ENCODE measurements at places on chromosomes 16 and 17.

- DNase-seq = no peak
These were observed 19.3 kb downstream of the CDH1 start for GRCh38 chr16:68756239-68756915.

DNA sequence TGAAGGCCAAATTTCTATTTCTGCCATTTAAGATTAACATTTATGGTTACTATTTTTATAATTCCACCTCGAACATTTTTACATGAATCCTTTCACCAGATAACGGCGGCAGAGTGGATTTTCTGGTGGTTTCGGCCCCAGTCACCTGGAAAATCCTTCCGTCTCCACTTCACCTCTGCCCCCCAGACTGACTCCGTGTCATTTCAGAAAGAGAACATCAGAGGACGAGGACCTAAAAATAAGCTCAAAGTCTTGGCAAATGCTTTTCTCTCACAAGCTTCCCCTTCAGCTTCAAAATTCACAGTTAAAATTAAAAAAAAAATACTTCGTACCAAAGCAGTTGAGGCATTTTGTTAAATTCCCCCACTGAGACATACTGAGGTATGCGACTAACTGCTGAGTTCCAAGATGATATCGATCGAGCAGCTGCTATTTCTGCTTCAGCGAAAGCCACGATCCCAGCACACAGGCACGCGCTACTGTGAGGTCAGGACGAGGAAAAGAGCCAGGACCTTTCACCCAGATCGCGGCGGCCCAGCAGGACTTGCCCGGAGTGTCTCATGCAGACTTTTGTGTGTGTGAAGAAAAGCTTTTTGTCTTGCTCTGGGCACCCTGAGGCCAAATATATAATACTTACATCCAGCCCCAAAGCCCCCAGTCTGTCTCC is 36.8 kb downstream of the ASPA start:
- DNase-seq = no peak

GRCh38 chr17:74605361-74605760 is 13.3 kb upstream of the CD300LD start:
- DNase-seq = no peak

- DNase-seq = no peak
These were observed 42.6 kb upstream of the SKAP1 start for GRCh38 chr17:48472411-48473281.

- no peak for DNase-seq
These were observed 54.3 kb upstream of the RBFOX3 start for GRCh38 chr17:79664930-79665737.

DNA sequence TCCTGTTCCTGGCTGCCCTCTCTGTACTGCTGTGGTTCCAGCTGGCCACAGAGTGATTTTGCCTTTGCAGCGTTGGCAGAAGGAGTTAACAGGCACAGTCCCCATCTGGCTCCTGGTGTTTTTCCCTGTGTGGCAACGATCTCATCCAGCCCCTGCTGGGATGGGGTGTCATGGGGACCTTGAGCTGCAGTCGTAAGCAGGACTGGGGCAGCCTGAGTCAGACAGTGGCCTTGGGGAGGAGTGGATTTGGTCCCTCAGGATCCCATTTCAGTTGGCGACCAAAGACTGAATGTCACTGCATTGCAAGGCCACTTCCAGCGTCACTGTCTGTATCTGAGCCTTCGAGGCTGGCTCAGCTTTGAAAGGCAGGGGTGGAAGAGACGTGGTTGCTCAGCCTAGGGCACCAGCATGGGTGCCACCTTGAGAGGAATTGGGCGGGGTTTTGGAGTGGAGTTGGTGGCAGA is 11.9 kb downstream of the TMEM94 start:
- DNase-seq = no peak

Measured in SIG-M5 (cell line).